ENCODE measurements at places on chromosomes 7 and 10.
A peak's percentile ranks its signal among the peaks of the same experiment; 100 is the strongest.

DNA sequence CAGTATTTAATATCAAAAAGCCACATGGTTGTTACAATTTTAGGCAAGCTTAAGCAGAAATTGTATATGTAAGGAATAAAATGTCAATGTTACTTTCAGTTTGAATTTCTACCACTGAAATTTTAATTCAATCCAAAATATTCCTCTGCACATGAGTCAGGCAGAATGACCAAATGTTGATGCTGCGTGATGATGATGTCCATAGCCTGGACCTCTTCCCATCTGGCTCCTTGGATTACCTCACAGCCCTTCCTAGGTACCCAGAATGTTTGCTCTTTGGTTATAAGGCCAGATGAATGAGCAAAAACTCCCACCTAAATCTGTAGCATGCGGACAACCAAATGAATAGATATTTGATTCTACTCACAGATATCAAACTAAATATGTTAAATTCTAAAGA lies 258.3 kb upstream of the IMMP2L start:
- DNase-seq: no peak

DNA sequence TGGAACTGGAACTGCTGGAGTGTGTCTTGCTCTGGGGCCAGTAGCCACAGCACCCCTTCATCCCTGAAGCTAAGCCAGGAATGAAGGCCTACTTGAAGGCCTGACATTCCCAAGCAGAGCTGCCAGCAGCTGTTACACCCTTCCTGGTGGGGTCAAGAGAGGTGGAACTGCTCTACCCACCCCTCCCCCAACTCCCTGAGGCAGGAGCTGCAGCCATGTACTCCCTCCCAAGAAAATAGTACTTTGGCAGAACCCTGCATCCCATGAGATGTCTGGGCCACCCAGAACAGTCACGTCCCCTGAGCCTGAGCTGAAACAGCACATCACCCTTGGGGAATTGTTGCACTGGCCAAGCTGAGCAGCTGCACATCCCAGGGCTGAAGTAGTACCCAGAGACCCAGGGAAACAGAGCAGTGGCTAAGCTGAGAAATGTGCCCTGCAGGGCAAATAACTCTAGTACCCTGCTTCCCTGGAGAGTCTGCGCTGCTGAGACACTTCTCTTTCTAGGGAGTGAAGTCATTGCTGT lies 63.4 kb upstream of the PLA2G12B start:
- DNase-seq: no peak

DNA sequence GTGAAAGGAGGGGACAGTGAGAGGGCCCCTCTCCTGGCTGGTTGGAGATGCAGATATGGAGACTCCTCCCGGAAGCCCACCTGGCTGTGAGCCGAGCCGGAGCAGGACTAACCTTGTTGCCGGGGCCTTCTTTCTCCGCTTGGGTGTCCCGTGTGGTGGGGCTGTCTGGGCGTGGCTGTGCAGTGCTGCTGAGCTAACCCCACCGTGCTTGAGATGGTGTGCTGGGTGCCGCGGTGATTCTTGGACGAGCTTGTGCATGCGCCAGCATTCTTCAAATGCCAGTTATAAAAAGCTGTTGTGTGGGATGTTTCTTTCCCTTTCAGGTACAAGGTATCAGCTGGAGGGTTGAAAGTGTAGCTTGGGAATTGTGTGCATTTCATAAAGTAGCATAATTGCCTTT lies 48.8 kb downstream of the DAGLB start:
- no peak for DNase-seq

GRCh38 chr7:139329119-139329518 lies 12.0 kb upstream of the FMC1 start:
- no peak for DNase-seq

GRCh38 chr10:110118891-110119621 lies 88.3 kb upstream of the MXI1 start:
- no peak for DNase-seq

- DNase-seq: no peak
These were observed 103.8 kb upstream of the PPIF start for GRCh38 chr10:79243181-79244067.

DNA sequence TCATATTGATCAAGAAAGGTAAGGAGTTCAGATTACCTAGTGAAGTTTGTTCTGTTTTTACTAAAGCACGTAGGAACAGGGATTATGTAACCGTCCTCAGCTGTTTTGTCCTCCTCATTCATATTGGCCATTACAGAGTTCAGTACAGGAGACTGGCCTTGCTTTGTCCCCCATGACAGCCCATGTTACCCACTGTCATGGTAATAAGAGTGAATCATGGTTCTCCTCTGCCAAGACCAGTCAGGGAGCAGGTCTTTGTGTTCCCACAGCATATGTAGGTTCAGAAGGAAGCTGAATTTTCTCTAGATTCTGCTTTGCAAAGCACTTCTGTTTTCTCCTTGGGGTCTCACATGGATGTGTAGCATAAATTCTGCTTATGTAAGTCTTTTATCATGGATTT lies 106.2 kb upstream of the GPR141 start:
- no peak for DNase-seq

DNA sequence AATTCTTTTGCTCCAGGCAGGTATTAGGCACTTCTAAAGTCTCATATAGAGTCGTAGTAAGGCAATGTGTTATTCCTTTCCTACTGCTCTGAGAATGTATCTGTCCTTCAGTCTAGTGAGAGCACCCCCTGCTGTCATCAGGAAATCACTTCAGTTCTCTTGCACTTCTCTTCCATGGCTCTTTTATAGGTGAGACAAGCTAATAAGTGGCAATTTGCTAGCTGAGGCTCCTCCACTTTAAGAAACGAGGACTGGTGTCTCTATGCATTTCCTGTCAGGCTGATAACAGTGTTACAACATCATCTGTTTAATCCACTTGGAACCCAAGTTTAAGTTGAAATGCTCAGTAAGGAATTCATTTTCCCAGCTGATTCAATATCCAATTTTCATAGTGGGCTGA lies 350.6 kb downstream of the TFEC start:
- DNase-seq: no peak

DNA sequence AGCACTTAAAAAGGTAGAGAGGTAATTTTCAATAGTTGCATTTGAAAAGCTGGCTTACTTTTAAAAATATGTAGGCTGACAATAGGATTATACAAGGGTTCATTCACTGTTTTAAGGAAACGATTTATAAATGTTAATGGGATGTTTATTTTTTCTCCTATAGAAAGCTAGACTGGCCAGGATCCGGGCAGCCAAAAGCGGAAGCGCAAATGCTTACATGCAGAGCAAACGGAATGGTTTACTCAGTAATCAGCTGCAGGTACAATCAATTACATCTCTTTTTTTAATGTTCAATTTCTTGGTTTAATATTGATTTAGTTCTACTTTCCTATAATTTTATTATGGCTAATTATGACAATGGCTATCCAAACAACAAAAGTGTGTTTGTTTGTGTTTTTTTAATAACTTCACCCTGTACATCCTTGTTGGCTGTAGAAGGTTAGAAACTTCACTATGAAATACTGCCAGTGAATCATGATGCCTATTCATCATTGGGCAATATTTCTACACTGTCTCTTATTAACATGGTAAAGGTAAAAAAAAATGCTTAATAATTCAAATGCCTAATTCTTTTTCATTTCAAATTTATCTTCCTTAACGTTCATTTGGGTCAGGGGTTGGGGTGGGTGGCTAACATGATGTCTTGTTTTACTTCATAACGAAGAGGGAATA lies 116.4 kb downstream of the TSPAN12 start:
- DNase-seq: no peak

GRCh38 chr10:97651773-97652172 lies 11.3 kb downstream of the PI4K2A start:
- DNase-seq: no peak

- DNase-seq: no peak
These were observed 42.0 kb upstream of the TRIL start for GRCh38 chr7:28999895-29000716.

- no peak for DNase-seq
These were observed 154.6 kb downstream of the EBF3 start for GRCh38 chr10:129809431-129809830.

DNA sequence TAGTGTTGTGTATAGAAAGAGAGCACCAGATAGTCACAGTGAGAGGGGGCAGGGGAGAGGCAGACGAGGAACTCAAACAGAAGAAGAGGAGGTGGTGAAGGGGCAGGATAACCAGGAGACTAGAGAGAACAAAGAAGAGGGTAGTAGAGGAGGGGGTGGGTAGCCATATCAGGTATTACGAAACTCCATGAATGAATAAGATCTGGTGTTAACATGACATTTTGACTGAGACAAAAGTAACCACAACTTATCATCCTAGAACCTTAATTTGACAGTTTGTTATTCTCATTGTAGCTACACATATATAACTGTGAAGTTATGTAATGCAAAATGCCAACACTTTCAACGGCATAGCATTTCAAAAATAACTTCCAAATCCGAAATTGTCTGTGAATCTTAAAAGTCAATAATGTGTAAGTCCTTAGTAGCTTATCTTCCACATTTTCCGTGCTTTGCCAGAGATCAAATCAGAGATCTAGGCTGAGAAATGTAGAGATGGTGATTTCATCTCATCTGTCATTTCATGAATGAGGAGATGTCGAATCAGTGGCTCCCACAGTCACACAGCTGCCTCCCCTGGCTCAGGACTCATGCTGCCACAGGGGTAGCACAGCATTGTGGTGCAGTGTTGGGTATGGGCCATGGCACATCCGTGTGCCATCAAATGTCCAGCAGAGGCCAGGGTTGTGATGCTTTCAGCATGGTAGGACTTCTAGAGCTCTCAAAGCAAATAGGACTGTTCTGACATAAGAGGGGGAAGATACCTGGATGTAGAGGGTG lies 202.1 kb downstream of the HECW1 start:
- no peak for DNase-seq

GRCh38 chr10:118148247-118148646 lies 101.5 kb upstream of the RAB11FIP2 start:
- DNase-seq: no peak

DNA sequence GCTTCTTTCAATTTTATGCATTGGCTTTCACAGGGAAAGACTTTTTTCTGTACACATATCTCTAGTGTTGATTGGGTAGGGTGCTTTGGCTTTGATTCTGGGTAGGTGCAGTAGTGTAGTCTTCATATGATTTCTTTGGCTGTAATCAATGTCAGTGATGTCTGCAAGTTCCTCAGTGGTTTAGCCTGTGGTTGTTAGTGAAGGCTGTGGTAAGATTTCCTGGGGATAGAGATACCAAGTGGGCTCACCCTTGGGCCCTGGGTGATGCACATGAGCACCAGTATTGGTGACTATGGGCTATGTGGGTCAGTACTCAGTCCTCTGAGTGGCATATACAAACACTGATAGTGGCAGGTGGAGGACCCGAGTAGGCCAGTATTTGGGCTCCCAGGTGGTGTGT lies 13.0 kb downstream of the GIMAP8 start:
- DNase-seq: no peak

DNA sequence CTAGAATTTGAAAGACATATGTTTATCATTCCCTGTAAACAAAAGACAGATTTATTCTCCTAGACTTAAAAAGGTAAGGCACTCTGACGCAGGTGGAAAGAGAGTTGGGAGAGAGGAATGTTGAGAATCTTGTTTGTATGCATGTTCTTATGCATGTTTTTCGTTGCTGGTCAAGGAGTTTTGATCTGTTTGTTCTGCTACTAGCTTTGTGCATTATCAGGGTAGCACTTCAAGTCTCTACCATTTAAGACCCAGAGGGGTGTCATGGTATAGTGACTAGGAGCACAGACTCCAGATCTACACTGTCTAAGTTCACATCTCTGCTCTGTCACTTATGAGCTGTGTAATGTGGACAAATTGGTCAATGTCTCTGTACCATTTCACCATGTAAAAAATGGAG lies 200.2 kb upstream of the FZD1 start:
- DNase-seq: no peak

- DNase-seq: no peak
These were observed 89.9 kb downstream of the JMJD1C start for GRCh38 chr10:63375859-63376258.

GRCh38 chr7:3866277-3866676 lies 565.2 kb downstream of the SDK1 start:
- DNase-seq: no peak

DNA sequence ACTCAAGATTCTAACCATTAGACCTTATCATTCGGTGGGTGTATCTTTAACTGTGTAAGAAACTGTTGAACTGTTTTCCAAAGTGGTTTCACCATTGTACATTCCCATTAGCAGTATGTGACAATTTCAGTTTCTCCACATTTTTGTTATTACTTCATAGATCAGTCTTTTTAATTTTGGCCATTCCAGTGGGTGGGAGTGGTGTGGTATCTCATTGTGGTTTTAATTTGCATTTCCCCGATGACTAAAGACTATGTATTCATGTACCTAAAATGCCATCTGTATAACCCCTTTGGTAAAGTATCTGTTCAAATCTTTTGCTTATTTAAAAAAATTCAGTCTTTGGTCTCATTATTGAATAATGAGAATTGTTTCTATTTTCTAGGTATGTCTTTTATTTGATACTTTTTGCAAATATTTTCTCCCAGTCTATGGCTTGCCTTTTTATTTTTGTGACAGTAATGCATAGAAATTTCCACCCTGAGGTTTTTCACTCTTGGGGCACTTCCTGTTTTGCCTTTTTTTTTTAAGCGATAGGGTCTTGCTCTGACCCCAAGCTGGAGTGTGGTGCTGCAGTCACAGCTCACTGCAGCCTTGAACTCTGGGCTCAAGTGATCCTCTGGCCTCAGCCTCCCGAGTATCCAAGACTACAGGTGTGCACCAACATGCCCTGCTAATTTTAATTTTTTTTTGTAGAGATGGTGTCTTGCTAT lies 141.1 kb upstream of the ITGB1 start:
- DNase-seq: no peak

DNA sequence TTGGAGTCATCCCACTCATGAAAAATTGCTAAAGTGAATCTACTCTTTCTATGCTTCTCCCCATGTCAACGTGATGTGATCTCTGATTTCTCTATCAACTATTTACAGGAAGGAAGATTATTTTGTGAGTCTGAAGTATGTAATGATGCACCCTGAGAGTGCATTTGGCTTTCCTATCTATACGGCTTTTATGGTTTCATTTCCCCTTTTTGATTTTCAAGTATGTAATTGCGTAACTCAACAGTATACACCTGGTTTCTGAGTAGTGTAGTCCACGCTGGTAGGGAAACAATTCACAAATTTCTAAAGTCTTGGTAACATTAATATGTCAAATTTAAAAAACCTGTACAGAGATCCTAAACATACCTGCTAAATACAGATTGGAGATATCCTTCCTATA lies 194.7 kb upstream of the SEMA3A start:
- no peak for DNase-seq

GRCh38 chr10:131806146-131806545 lies 94.7 kb upstream of the PPP2R2D start:
- DNase-seq: no peak

- no peak for DNase-seq
These were observed 387.5 kb upstream of the LRRTM3 start for GRCh38 chr10:66538371-66538770.

GRCh38 chr7:93249491-93250148 lies 17.5 kb downstream of the VPS50 start:
- DNase-seq: peak; percentile 12

GRCh38 chr10:71087622-71088021 lies 124.7 kb upstream of the UNC5B start:
- no peak for DNase-seq
